ENCODE measurements at places on chromosomes 2 and 18.

DNA sequence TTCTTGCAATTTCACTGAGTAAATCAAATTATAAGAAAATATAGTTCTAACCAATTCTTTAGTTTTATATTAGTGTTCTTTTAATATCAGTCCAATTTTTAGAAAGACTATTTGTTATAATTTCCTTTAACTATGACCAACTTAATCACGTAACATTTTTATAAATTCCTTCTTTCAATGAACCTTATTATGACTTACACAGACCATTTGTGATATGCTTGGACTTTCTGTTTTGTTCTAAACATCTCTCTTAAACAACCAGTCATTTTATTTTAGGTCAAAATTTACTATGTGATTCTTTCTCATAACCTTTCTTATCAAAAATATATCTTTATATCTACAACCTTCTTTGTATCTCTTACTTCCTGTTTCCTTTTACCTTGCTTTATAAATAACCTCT is 39.5 kb upstream of the DYNAP start:
- DNase-seq: no peak

GRCh38 chr2:234245945-234246344 is 195.4 kb downstream of the SPP2 start:
- no peak for DNase-seq

- no peak for DNase-seq
Measured at GRCh38 chr2:99957332-99958133, 184.9 kb downstream of the AFF3 start.

DNA sequence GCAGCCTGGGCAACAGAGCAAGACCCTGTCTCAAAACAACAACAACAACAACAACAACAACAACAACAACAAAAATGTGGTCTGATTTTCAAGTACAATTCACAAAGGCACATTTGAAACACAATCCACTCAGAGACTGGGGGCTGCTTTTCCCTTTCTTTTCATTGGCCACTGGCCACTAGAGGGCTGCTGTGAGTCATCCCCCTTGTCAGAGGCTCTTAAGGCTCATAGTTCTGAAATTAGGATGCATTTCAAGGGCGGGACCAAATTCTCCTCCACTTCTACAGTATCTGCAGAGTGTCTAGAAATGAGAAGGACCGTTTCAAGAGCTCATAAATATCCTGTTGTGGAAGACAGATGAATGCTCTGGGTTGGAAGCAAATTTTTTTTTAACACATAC is 285.4 kb downstream of the NRXN1 start:
- no peak for DNase-seq

DNA sequence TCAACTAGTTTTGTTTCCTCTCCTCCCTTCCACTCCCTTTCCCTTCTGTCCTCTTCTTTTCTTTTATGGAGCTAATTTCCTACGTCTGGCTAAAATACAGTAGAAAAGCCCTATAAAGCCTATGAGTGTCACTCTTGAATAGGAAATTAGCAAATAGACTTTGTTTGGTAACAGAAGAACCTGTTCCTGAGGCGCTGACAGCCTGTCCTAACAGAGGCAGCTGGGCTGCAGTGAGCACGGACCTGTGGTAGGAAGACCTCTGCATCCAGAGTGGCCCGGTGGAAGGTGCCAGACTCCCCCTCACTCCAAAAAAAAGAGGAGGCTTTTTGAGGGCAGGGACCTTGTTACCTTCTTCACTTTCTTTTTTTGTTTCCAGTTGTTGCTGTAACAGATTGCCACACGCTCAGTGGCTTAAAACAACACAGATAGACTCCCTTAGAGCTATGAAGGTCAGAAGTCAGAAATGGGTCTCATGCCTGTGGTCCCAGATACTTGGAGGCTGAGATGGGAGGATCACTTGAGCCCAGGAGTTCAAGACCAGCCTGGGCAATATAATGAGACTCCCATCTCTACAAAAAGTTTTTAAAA is 81.2 kb upstream of the TXNDC2 start:
- DNase-seq: no peak

GRCh38 chr2:134406311-134406710 is 152.4 kb downstream of the MGAT5 start:
- no peak for DNase-seq

GRCh38 chr2:151730262-151730975 is 3.9 kb downstream of the NEB start:
- no peak for DNase-seq

DNA sequence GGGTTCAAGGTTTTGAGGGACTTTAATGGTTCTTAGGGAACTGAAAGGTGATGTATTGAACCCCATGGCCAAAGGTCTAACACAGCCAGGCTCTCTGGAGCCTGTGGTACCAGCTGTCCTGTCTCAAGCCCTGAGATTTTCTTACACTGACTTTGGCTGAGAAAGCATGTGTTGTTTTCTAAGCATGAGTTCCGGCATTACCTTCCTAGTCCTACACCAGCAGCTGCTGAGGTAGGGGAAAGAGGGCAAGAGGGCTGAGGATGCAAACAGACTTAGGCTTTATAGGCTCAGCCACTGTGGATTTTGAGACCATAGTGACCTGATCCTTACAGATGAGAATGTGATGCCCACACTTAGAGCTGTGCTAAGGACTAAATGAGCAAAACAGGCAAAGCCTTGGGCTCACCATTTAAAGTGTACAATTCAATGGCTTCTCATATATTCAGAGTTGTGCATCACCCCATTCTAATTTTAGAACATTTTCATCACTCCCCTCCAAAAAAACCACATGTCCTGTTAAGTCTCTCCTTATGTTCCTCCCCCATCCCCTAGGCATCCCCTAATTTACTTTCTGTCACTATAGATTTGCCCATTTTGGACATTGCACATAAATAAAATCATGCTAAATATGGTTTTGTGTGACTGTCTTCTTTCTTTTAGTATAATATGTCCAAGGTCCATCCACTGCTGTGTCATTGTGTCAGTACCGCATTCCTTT is 99.7 kb upstream of the OTOS start:
- no peak for DNase-seq

GRCh38 chr2:192471982-192472381 is 277.2 kb upstream of the TMEFF2 start:
- DNase-seq: no peak

DNA sequence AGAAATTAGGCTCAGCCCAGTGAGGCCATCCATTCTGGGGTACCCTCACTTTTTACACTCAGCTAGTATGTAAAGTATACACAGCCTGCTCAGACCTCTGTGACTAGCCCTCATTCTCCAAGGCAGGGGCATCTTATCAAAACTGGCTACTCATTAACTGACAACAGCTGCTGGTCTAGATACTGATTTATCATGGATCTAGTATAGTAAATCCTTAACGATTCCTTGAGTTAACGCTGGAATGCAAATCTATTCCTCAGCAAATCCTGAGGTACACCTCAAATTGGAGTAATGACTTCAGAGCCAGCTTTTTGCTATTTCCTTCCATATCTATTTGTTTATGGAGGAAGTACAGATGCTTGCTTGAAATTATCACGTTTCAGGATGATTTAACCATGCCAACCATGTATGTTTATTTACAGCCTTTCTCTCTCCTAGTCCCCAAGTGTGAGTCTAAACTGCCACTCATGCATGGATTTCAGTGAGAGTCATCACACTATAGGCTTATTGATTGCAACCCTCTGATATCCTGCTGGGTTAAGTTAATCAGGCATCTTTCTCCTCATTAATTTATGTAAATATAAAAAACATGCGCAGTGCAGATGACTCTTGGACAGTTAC is 70.2 kb upstream of the DOK6 start:
- no peak for DNase-seq

- no peak for DNase-seq
Measured at GRCh38 chr2:179057737-179058136, 7.8 kb upstream of the CCDC141 start.

DNA sequence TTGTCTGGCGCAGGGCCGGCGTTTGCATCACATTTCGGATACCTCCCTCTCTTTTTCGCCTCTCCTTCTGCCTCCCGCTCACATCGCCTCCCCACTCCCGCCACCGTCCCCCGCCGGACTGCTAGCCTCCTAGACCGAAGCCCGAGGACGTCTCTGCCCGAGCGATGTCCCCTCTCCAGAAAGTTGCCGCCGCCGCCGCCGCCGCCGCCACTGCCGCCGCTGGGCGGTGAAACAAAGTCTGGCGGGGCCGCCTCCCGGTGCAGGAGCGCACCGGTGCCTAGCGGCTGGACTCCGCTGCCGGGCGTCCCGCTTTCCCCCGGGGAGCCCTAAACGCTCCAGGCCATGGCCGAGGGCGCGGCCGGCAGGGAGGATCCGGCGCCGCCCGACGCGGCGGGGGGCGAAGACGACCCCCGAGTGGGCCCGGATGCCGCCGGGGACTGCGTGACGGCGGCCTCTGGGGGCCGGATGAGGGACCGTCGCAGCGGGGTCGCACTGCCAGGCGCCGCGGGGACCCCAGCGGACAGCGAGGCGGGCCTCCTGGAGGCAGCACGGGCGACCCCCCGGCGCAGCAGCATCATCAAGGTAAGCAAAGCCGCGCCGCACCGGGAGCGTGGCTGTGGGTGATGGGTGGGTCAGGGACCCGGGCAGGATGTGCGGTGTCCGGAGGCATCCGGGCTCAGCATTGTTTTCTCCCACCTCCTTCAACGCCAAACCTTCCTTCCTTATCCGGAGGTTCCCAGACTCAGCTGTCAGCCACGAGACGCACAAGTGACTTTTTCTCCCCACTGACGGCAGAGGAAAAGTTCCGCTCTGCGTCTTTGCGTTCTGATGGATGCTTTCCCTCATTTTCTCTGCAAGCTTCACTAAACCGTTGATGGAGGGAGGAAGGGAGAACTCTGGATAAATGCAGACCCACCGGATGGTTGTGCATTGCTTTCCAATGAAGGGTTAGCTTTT is 643 bp downstream of the PLCL1 start:
- no peak for DNase-seq

DNA sequence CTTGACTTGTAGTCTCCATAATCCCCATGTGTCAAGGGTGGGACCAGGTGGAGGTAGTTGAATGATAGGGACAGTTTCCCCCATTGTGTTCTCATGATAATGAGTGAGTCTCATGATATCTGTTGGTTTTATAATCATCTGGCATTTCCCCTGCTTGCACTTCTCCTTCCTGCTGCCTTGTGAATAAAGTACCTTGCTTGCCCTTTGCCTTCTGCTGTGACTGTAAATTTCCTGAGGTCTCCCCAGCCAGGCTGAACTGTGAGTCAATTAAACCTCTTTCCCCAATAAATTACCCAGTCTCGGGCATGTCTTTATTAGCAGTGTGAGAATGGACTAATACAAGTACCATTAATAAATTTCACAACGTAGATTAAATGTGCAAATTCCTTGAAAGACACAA is 102.3 kb upstream of the EPB41L5 start:
- DNase-seq: no peak

Measured in stimulated activated CD8-positive, alpha-beta memory T cell treated with anti-CD3 and anti-CD28 coated beads, Interleukin-2, amount 100 ng/mL, for 1 hour (primary cell).